Stromal cell of bone marrow (primary cell): ENCODE measurements at places on chromosomes 1 and 21.

GRCh38 chr1:160956966-160957365, 2.4 kb upstream of the ITLN2 start:
- no peak for DNase-seq

DNA sequence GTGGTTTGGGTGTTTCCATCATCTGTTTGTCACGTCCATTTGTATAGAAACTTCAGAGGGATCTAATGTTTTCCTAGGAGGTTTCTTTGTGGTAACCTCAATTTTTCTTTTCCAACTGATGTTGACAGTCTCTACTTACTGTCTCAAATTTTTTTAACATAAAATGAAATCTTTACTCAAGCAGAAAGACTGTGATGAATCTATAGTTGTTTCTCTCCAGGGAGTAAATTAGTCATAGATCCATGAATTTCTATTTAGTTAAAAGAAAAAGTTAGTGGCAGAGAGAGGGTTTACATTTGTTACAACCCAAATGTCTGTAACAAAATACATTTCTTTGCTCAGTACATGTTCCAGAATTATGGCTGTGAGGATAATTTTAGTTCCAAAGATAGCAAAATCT, 161.6 kb downstream of the DISP1 start:
- DNase-seq = no peak

GRCh38 chr1:36359911-36360550, 25.7 kb downstream of the STK40 start:
- DNase-seq = no peak

DNA sequence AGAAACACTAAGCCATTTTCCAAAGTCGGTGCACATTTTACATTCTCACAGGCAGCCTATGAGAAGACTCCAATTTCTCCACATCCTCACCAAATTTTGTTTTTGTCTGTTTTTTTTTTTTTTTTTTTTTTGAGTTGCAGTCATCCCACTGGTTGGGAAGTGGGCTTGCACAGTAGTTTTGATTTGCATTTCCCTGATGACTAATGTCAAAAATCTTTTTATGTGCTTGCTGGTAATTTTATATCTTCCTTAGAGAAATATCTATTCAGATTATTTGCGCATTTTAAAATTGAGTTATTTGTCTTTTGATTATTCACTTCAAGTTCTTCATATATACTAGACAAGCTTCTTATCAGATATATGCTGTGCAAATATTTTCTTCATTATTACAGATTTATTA, 141.5 kb downstream of the USH2A start:
- no peak for DNase-seq

DNA sequence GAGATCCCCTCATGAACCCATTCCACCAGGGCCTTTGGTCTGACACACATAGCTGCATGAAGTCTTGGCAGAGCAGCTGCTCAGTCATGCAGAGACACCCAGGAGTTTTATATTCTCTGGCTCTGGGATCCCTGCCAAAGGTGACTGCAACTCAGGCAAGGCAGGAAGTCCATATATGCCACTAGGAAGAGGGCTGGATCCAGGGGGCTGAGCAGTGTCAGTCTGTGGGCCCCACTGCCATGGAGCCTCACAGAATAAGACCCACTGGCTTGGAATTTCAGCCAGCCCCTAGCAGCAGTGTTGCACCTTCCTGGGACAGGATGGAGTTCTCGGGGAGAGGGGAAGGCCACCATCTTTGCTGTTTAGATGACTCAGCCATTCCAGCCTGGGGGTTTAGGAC, 199.7 kb downstream of the TBX15 start:
- DNase-seq = peak; percentile 76

DNA sequence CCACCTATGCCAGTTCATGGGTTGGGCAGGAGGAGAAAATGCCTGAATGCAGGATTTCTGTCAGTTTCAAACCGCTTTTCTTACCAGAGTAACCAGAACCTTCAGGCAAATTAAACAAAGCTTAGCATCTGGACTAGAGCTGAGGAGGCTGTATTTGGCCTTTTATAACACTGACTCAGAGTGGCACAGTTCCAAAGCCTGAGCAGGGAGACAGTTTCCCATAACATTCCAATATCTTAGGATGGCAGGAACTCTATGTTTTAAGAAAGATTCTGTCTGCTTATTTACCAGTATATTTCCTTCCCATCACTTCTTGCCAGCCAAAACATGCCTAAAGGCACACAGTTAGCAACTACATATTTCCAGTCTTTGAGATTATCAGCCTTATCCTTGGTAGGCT, 46.8 kb downstream of the UBR4 start:
- peak; percentile 81 for DNase-seq

DNA sequence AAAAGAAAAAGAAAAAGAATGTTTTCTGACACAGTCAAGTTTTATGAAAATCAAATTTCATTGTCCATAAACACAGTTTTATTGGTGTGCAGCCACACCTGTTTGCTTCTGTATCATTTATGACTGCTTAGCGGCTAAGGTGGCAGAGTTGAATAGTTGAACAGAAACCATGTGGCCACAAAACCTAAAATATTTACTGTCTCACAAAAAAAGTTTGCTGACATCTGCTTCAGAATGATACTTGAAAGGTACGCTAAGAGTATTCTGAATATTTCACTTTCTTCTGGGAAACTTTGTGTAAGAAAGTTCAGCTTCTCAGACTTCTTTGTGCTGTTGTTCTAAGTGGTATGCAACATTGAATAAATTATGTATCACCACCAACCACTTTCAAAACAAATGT, 6.2 kb downstream of the KCNK1 start:
- DNase-seq = no peak

GRCh38 chr1:55140137-55140536, 75.0 kb downstream of the USP24 start:
- no peak for DNase-seq

GRCh38 chr1:234921266-234922062, 207.2 kb downstream of the TOMM20 start:
- DNase-seq = no peak

GRCh38 chr1:10604966-10605365, 130.2 kb downstream of the PEX14 start:
- no peak for DNase-seq

DNA sequence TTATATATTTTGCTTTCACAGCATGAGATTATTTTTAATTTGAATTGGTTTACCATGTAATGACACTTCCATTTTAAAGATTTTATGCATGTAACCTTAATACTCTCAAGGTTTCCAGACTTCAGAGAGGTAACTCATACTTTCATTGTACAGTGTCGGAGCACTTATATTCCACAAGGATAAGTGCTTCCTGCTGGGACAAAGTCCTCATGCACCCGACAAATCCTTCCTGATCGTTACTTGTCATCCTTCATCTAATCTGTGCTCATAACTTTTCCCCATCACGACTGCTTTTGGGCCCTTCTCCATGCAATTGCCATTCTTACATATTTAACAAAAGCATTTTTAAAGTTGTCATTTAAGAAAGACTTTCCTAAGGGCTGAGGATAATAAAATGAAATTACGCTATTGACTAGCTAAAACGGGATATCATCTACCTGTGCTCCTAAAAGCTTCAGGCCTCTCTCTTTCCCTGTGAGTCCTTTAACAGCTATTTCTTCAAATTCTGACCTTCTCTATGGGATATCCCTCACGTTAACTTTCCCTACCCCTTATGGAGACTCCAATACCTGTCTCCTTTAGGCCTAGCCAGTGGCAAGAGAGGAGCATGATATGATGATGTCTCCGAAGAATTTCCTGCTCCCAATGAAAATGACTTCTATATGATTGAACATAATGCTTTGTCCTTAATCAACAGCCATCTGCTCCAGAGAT, 59.3 kb downstream of the NCAM2 start:
- no peak for DNase-seq

DNA sequence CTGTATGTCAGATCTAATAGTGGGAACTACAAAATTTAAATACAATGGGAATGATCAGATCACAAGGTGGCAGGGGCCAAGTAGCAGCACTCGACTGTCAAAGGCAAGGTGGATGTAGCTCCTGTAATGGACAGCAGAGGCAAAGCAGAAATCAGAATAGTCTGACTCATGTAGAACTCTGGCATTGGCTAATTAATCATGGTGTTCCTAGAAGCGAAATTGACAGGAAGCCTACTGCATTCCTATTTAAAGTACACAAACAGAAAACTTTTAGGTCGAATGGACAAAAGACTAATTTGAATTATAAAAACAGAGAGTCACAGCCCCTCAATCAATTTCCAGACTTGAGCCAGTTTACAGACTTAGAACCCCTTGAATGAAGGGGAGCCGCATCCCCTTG, 17.4 kb upstream of the IL12RB2 start:
- no peak for DNase-seq

DNA sequence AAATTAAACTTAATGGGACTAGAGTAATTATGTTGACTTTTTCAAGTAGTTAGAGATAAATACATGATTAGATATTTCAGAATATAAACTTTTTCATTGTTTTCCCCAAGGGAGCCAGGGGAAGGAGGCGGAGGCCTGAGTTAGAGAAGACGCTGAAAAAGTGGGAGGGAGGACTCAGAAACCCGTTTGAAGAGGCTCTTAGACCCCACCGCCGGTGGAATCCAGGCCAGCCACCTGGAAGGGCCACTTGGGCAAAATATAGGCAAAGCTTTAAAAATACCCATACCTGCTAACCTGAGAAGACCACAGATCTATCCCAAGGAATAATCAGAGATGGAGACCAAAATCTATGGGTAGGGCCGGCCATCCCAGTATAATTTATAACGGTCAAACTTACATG, 242.6 kb downstream of the PTPRU start:
- no peak for DNase-seq

DNA sequence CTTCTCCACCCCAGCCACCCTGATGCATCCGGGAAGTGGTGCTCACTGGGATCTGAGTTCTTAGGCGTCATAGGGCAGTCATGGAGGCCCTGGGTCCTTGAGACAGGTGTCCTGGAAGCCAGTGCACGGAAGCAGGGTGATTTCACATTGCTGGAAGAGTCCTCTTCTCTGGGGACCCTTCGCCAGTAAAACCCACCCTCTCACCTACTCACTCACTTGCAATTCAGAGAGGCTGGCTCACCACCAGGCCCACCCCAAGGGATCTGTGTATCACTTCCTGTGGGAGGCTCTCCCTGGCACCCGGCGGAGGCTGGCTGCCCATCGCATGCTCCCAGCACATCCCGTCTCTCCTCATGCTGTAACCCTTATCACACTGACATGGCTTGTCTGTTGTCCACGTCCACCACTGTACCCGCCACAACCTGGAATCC, 40.2 kb upstream of the EPS8L3 start:
- DNase-seq = no peak

DNA sequence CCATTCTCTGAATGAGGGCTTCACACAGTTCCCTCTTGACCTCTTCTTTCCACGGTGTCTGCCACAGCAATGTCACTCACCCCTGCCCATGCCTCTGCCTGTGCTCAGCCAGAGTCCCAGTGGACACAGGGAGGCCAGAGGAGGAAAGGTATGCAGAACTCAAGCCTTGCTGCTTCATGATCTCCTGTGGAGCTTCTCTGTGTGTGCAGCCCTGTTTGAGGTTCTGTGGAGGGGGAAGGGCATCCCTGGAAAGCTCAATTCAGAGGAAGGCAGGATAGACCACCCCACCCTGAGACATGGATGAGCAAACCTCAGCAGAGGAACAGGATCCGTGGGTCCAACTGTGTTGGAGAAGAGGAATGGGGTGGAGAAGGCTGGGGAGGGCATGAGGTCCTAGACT, 2.0 kb downstream of the HCN3 start:
- DNase-seq = no peak

DNA sequence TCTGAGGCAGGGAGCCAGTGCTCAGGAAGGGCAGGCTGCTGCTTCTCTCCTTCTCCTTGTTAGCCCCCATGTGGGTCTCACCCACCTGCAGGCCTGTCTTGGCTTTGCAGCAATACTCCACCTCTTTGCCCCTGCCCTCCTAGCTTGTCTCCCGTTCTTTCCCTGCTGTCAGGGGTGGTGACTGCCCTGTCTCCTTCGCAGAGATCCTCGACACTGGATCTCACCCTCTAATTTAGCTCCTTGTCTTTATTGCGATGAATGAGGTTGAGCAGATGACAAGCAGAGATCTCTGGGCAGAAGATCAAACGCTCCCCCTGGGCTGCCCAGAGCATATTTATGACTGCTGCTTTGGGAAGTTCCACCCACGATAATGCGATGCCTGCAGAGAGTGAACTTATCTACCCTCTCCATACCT, 199.2 kb downstream of the ROR1 start:
- DNase-seq = no peak

DNA sequence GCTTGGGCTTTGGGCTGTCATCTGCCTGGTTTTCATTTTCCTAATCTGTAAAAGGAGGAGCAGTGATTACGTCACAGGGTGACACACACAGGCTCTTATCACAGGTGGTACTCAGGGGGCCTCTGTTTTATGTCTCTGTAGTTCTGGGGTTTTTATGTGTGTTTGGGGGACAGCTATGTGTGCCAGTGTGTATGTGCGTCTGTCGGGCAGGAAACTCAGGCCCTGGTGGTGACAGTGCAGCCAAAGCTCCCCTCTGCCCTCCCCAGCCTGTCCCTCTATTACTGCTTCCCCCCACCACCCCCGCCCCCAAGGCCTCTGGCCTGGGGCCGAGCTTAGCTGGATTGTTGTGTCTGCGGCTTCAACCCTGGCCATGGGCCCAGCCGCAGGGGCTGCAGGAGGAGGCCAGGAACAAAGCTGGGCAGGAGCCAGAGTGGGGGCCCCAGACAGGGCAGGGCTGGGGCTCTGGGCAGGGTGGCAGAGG, 13.3 kb downstream of the MFAP2 start:
- no peak for DNase-seq

GRCh38 chr1:160489513-160490261, 33.4 kb downstream of the SLAMF6 start:
- DNase-seq = no peak

GRCh38 chr1:1085171-1085841, 11.2 kb upstream of the RNF223 start:
- DNase-seq = no peak

DNA sequence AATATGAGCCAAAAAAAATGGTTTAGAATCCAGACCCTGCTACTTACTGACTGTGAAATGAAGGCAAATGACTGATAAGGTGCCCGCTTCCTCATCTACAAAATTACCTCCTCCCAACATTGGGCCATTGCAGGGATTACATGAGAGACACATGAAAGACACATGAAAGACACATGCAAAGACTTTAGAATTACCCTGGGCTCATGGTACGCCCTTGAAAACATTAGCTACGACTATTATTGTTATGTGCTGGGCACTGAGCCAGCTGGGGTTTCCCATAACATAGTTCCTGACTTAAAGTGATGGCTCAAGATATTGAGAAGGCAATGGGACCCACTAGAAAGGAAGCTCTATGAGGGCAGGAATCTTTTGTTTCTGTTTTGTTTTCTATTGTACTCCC, 43.7 kb upstream of the KANK4 start:
- DNase-seq = no peak
